ENCODE measurements at places on chromosomes 3 and 15.

DNA sequence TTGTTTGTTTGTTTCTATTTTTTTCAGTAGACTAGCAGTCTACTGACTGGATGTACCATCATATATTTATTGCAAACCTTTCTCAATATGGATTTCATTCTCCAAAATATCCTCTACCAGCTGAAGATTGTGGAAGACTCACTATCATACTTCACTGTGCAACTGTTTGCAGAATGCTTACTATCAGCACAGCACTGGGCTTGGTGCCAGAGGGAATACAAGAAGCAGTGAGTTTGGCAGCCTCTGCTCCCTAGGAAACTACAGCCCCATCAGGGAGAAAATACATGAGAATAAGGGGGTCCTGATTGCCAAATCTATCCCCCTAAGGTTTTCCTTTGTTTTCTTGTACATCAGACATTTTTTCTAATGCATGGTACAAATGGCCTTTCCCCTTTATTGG is 27.5 kb downstream of the AQP9 start:
- peak; percentile 43 for DNase-seq

GRCh38 chr15:41905036-41905793 is 11.4 kb upstream of the SPTBN5 start:
- no peak for DNase-seq

GRCh38 chr15:74611341-74611740 is 4.3 kb upstream of the CLK3 start:
- DNase-seq: no peak

DNA sequence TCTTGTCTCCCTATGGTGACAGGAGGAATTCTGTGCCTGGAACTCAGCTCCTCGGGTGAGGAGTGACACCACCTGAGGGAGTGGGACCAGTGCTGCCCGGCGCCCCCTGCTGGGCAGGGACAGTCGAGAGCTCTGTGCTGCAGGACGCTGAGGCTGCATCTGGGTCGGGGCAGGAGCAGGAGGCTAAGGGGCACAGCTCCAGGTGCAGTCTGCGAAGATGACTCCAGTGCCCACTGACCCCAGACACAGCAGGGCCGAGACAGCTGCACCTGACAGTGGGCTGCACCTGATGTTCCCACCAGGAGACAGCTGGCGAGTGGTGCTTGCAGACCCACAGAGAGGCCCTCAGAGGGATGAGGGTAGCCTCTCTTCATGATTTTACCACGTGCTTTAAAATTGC is 152.9 kb downstream of the ATP10A start:
- DNase-seq: no peak

DNA sequence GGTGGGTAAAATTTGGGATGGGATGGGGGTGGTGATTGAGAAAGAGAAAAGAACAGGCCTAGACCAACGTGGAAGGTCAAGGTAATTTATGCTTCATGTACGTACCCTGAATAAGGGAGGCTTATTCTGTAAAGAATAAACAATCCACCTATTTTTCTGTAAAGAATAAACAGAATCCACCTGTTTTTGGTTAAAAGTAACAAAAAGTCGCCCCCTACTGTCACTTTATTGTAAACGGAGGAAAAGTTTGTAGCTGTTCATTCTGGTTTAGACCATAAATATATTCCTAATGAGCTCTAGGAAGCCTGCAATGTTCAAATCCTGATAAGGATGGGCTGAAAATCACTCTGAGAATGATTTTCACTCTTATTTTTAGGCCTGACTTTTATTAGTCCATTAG is 23.5 kb upstream of the SQOR start:
- DNase-seq: no peak

DNA sequence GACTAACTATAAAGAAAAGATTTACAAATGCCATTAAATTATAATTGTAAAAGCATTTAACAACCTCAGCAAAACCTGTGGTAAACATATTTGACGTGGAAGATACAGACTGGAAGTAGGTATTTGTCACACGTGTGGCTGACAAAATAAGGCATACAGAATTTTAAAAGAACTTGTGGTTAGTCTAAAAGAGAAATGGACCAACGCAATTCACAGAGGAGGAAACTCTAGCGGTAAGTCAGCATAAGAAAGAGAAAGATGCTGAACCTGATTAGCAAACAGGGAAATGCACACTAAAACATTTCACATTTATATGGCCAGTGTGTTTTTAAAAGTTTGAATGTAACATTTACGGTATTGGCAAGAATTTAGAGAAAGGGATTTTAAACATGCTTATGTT is 35.3 kb downstream of the KCNH8 start:
- no peak for DNase-seq

DNA sequence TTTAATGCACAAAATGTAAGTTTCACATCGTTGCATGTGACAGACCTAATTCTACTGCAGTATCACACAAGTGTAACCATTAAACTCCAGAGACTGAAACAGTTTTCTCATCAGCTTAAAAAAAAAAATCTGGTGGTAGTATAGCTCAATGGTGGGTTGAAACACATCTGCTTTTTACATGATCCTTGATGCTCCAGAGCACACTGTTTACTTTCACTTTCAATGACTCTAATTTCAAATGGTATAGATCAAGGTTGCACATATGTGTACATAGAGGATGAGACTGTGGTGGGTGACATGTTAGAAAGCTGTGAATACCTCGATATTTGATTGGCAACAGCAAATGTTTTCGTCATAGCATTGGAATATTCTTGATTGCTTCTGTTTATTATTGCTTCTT is 22.4 kb downstream of the MCTP2 start:
- no peak for DNase-seq

DNA sequence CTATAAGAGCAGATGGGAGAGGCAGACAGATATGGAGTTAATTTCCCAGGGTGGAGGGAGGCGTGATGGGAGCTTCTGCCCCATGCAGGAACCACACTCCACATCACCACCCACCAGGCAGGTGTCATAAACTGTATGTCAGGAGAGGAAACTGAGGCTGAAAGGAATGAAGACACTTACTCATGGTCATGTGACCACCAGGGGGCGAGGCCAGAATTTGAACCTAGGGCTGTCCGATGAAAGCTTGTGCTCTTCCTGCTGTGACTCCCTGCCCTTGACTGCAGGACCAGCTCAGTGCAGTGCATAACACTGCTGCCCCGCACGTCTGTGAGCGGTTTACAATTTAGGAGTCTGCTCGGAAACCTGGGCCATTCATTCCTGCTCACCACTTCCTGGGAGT is 28.8 kb downstream of the NUP210 start:
- no peak for DNase-seq

DNA sequence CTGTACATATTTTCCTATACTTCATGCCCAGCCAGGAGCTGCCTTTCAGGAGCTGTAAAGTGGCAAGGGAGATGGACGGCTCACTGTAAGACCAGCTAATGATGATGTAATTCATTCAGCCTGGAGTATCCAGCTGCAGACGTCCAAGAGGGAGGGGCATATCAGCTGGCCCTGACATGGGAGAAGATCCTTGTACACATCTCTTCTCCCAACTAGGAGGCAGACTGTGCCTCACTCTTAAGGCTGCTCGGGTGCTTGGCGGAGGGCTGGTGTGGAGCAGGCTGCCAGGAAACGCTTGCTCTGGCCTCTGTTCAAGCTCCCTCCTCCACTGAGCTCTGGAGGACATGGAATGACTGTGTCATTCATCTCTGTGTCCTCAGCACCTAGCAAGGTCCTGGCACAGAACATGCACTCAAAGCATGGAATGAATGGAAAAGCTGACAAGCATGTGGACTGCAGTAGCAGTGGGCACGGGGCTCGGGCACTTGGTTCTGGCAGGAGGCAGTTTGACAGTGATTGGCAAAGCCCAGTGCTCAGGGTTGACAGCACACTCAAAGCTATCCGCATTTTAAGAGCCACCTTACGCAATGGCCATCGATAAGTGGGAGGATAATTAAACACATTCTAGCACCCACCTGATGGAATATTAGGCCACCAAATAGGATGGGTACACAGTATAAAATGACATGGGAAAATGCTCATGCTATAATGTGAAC is 72.4 kb downstream of the TBC1D2B start:
- peak; percentile 68 for DNase-seq

DNA sequence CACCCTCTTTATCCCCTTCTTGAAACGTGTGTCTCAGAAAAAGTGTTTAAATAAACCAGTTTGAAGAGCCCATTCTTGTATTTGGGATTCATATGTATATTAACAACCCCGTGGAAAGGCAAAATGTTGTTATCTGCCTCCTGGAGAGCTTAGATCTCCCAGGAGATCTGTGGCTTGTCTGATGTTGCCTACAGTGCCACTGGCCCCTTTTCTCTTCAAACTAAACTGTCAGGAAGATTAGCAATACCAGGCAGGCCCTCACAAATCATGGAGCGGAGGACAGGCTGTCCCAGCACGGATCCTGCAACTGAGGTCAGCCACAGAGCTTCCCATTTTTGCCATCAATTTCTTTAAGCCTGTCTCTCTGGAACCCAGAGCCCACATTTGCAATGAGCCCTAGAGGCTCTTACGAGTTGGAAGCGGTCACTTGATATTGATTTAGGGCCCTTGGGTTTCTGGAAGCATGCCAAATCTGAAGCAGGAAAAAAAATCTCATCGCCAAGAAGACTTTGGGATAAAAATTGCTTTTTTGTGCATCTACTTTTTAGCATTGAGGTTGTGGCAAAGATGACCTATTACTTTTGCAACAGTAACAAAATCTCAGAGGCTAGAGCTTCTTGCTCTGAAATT is 234.1 kb downstream of the OPA1 start:
- DNase-seq: no peak

- DNase-seq: no peak
Measured at GRCh38 chr15:58115692-58116091, 22.5 kb upstream of the AQP9 start.

GRCh38 chr3:51938780-51939425 is 2.8 kb downstream of the RRP9 start:
- no peak for DNase-seq

- DNase-seq: no peak
Measured at GRCh38 chr3:176969506-176969905, 227.8 kb downstream of the TBL1XR1 start.

- DNase-seq: peak; percentile 91
Measured at GRCh38 chr3:134291319-134292254, 40.9 kb upstream of the RYK start.

DNA sequence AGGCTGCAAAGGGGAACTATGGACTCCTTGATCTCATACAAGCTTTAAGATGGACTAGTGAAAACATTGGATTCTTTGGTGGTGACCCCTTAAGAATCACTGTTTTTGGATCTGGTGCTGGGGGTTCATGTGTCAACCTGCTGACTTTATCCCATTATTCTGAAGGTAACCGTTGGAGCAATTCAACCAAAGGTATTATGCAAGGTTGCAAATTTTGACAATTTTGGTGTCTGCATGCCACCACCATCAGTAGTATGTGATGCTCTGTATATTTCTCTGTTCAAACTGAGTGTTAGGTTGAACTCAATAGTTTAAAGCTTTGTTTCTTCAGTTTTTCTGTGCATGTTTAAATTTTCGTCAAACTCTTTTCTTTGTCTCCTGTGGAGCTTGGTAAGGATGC is 583.8 kb upstream of the NAALADL2 start:
- DNase-seq: no peak

DNA sequence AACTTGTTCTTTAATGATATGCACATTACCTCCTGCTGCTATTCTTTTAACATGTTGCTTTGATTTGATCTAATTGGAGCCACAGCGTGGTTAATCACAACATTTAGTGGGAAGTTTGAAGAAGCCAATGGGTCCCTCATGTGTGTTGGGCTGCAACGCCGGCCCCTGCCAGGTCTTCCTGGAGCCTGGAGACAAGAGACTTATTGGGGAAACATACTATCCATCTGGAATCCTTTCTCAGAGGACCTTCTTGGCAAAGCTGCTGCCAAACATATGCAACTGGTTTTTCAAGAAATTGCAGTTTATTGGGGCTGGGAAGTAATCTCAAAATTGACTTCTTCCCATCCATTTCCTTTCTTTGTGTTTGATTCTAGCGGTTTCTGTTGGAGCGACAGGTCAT is 396.3 kb upstream of the PROK2 start:
- DNase-seq: no peak

DNA sequence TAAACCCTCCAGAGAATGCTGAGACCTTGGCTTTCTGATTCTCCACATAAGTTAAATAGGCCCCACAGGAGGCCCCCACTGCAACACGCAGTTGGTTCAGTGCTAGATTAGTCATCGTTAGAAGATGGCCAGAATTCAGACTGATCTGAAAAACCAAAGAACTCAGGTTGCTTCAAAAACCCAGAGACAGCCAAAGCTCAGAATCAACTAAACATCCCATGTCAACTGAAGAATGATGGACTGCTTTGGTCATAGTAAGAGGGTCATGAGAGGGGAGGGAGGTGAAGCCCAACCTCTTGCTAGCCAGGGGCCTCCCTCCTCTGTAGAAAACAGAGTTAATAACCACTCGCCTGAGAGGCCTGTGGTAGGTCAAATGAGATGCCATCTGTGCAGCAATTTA is 93.1 kb downstream of the AKAP13 start:
- DNase-seq: no peak

- no peak for DNase-seq
Measured at GRCh38 chr15:89364741-89365450, 30.3 kb upstream of the POLG start.

DNA sequence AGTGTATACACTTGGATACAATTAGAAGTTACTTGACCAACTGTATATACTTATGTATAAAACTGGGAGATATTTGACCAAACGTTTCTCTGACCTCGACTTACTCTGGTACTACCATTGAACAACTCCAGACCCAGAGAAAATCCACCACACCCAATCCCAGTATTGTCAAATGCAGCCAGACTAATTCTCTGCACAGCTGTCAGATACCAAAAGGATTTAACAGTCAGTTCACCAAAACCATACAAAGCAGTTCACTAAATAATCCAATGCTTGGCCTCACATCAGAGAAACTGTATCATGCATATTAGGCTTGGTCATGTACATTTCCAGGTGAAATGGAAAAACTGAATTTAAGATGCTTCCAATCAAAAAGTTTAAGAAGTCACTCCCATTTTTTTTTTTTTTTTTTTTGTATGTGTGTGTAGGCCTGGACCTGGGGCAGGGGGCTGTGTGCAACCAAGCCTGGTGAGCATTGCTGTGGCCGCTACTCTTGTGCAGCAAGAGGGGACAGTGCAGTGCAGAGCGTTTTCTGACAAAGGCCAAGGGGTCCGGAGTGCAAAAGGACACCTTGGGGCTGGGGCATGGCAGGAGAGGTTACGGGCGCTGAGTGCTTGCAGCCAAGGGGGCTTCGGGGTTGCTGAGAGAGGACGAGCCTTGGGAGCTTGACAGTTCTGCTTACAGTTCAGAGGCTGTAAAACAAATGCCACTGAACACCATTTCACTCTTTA is 1.4 kb downstream of the TOMM70 start:
- DNase-seq: no peak
